Ascending aorta (tissue), 2 donors: ENCODE measurements at places on chromosomes 11 and 22.

- H3K27ac ChIP-seq, result no peak overlapping the region
- no peaks in the 10 kb centered on the region for H3K27me3 ChIP-seq
- no peak overlapping the region for H3K4me3 ChIP-seq
- no peaks in the 10 kb centered on the region for H3K4me1 ChIP-seq
- H3K36me3 ChIP-seq, result no peaks in the 10 kb centered on the region
Measured at GRCh38 chr11:128624269-128625175, 37.2 kb upstream of the ETS1 start.

- H3K27ac ChIP-seq, result no peak overlapping the region
- no peaks in the 10 kb centered on the region for H3K27me3 ChIP-seq
- H3K4me1 ChIP-seq, result no peaks in the 10 kb centered on the region
- DNase-seq, result no peak
Measured at GRCh38 chr11:102722821-102723220, 1.9 kb downstream of the MMP8 start.

DNA sequence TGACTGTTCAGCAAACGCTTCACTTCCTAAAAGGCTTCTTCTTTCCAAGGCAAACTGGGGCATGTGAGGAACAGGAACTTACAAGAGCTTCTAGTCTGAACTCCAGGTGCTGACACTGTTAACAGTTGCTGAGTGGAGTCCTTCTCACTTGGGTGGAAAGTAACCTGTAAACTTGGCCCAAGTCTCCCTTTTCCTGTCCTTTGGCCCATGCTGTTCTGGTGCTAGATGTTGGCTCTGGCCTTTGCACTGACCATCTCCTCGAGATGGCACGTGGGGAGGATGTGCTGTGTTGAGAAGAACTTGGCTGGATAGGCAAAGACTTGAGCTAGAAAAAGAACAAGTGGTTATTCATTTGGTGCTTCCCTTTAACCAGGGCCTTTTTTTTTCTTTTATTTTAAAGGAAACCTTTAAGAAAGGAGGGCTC is 53.6 kb downstream of the PTPRJ start:
- H3K27me3 ChIP-seq, result no peaks in the 10 kb centered on the region
- no peak overlapping the region for H3K27ac ChIP-seq
- no peaks in the 10 kb centered on the region for H3K36me3 ChIP-seq
- DNase-seq, result no peak
- peaks cover 2% of the 10 kb centered on the region for H3K4me1 ChIP-seq

GRCh38 chr11:35012467-35013191 is 96.2 kb downstream of the PDHX start:
- H3K4me3 ChIP-seq, result no peak overlapping the region
- H3K4me1 ChIP-seq, result no peaks in the 10 kb centered on the region
- no peak for DNase-seq
- H3K36me3 ChIP-seq, result no peaks in the 10 kb centered on the region
- H3K27me3 ChIP-seq, result no peaks in the 10 kb centered on the region
- H3K27ac ChIP-seq, result no peak overlapping the region

GRCh38 chr22:29016067-29016938 is 45.3 kb downstream of the C22orf31 start:
- no peaks in the 10 kb centered on the region for H3K27me3 ChIP-seq
- H3K4me1 ChIP-seq, result peaks cover 14% of the 10 kb centered on the region
- no peak overlapping the region for H3K4me3 ChIP-seq
- no peak overlapping the region for H3K27ac ChIP-seq
- DNase-seq, result no peak
- no peaks in the 10 kb centered on the region for H3K36me3 ChIP-seq

DNA sequence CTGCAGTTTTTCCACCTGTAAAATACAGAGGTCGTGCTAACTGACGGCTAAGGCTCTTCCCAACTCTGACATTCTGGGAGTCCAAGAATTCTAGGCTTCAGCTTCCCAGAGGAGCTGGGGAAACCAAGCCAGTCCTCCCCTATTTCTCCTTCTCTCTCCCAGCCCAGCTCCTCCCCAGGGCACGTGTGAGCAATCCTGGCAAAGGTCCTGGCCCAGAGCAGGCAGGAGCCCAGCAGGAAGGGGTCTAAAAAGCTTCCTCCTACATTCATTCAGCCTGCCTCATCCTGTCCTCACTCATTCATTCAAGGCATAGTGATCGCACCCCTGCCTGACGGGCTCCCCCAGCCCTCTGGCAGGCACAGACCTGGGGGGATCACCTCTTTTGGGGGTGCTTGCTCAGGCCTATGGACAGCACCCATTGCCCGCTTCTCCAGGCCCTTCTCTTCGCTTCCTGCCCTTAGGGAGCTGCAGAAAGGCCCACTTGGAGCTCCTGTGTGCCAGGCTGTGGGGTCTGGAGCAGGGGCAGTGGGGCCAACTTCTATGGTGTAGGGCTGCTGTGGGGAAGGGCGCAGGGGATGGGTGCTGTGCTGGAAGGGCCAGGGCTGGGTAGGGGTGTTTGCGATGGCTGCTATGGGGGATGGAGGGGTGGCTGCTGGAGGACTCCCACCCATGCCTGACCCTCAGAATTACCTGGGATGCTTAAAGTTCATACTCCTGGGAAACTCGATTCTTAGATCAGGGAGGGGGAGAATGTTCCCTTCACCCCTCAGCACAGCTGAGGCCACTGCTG is 9.8 kb downstream of the KCNC1 start:
- no peaks in the 10 kb centered on the region for H3K4me1 ChIP-seq
- no peak for DNase-seq
- no peak overlapping the region for H3K27ac ChIP-seq
- no peaks in the 10 kb centered on the region for H3K36me3 ChIP-seq
- no peaks in the 10 kb centered on the region for H3K27me3 ChIP-seq

DNA sequence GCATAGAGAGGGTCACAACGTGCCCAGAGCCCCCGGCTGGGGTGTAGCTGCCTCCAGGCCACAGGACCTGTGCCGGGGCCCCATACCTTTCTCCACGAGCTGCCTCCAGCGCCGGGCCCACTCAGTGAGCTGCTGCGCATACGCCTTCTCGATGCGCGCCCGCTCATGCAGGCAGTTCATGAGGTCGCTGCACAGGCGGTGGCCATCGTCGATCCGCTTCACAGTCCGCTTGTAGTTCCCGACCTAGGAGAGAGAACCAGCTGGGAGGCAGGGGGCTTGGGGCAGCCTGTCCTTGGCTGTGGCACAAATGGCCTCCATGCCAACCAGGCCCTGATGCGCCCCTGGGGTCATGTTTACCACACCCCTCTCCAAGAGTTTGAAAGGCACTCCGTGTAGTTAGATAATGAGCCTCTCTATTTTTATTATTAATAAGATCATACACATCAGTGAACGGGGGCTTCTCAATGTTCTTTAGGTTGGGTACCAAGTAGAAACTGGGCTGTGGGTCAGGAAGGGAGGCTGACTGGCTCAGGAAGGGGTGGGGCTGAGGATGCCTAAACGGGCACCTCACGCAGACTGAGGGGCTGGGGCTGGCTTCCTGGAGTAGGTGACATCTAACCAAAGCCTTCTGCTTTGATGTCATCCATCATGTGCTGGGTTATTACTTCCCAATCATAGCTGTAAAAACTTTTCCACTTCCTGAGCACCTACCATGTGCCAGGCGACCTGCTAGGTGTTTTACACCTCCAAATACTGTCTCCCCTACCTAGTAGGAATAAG is 36.5 kb upstream of the ARFGAP3 start:
- H3K27me3 ChIP-seq, result no peaks in the 10 kb centered on the region
- no peak overlapping the region for H3K27ac ChIP-seq
- H3K4me3 ChIP-seq, result no peak overlapping the region
- H3K36me3 ChIP-seq, result peaks cover 36% of the 10 kb centered on the region
- peaks cover 5% of the 10 kb centered on the region for H3K4me1 ChIP-seq

GRCh38 chr11:64477675-64478074 is 113.3 kb upstream of the SLC22A12 start:
- no peaks in the 10 kb centered on the region for H3K36me3 ChIP-seq
- no peak overlapping the region for H3K27ac ChIP-seq
- no peaks in the 10 kb centered on the region for H3K27me3 ChIP-seq
- no peaks in the 10 kb centered on the region for H3K4me1 ChIP-seq
- no peak overlapping the region for H3K4me3 ChIP-seq

GRCh38 chr11:72326151-72326848 is 82.3 kb upstream of the PHOX2A start:
- H3K27ac ChIP-seq, result no peak overlapping the region
- H3K4me3 ChIP-seq, result no peak overlapping the region
- peaks cover 5% of the 10 kb centered on the region for H3K36me3 ChIP-seq

GRCh38 chr11:27571154-27571810 is 64.7 kb upstream of the LIN7C start:
- no peak for DNase-seq
- no peak overlapping the region for H3K4me3 ChIP-seq

GRCh38 chr22:26321469-26321913 is 107.6 kb upstream of the ASPHD2 start:
- no peaks in the 10 kb centered on the region for H3K36me3 ChIP-seq
- H3K27ac ChIP-seq, result no peak overlapping the region
- no peak for DNase-seq
- no peak overlapping the region for H3K4me3 ChIP-seq
- H3K4me1 ChIP-seq, result no peaks in the 10 kb centered on the region
- H3K27me3 ChIP-seq, result no peaks in the 10 kb centered on the region

DNA sequence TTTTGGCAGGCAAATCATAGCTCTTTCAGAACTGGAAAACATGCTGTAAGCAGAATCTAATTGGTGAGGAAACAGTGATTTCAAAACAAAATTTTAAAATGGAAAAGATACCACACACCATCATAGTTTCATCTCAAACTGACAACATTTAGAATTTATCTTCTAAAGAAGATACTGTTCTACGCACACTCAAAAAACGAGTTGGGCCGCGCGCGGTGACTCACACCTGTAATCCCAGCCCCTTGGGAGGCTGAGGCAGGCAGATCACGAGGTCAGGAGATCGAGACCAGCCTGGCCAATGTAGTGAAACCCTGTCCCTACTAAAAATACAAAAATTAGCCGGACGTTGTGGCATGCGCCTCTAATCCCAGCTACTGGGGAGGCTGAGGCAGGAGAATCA is 44.2 kb upstream of the ADSL start:
- H3K36me3 ChIP-seq, result peaks cover 54% of the 10 kb centered on the region
- no peak for DNase-seq
- H3K27ac ChIP-seq, result no peak overlapping the region
- H3K27me3 ChIP-seq, result no peaks in the 10 kb centered on the region
- peaks cover 2% of the 10 kb centered on the region for H3K4me1 ChIP-seq

DNA sequence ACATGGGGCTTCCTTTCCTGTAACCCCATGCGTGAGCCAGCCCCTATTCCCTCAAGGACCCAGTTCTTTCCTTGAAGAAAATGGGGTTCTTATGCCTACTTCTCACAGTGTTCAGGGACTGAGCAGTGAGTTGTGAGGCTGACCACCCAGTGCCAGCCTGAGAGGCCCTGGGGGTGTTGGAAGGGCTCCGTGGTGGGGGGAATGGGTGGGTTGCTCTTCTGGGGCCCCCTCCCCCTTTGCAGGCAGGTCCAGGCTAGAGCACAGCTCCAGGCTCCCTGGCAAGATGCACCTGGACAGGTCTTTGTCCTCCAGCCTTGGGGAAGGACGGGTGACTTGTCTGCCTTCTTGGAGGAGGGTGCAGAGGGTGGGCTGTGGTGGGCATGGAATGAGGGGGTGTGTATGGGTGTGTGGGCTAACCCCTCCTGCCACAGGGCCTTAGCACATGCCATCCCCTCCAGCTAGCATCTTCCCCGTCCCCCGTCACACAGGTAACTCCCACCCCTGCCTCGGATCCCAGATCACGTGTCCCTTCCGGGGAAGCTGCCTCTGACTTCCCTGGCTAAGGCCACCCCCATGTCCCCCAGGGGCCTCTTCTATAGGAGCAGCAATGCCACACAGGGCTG is 64.6 kb downstream of the MYEOV start:
- H3K36me3 ChIP-seq, result no peaks in the 10 kb centered on the region
- no peak overlapping the region for H3K27ac ChIP-seq
- no peaks in the 10 kb centered on the region for H3K27me3 ChIP-seq
- peaks cover 2% of the 10 kb centered on the region for H3K4me1 ChIP-seq
- no peak for DNase-seq
- H3K4me3 ChIP-seq, result no peak overlapping the region

GRCh38 chr11:128720522-128720985 is 26.7 kb downstream of the FLI1 start:
- no peak for DNase-seq
- no peak overlapping the region for H3K4me3 ChIP-seq
- no peaks in the 10 kb centered on the region for H3K36me3 ChIP-seq
- H3K27me3 ChIP-seq, result no peaks in the 10 kb centered on the region

DNA sequence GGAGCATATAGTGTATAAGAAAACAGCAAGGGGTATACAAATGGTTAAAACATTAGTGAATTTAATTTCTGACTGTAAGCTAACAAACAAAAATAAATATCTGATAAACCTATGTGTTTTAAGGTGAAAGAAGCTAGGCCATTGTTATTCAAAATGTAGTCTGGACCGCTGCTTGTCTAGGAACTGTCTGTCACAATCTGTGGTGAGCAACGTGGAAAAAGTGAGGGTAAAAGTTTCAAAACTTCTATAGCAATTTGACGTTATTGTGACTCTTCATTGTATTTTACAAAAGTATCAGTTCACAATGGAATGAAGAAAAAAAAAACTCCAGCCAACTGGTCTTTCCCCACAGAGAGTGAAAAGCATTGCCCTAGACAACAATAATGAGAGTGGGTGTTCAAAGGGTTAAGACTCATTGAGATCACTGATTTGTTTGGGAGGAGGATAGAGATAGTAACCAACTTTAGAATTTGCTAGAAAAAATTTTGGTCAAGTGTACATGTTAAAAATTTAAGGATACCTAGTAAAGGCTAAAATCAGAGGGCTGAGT is 79.1 kb downstream of the UVRAG start:
- no peaks in the 10 kb centered on the region for H3K27me3 ChIP-seq
- H3K4me1 ChIP-seq, result no peaks in the 10 kb centered on the region
- no peak overlapping the region for H3K4me3 ChIP-seq
- H3K36me3 ChIP-seq, result peaks cover 3% of the 10 kb centered on the region
- DNase-seq, result no peak

GRCh38 chr22:48934446-48934845 is 893.2 kb downstream of the BRD1 start:
- no peak overlapping the region for H3K27ac ChIP-seq
- no peaks in the 10 kb centered on the region for H3K36me3 ChIP-seq
- no peaks in the 10 kb centered on the region for H3K27me3 ChIP-seq

GRCh38 chr11:77026221-77026620 is 8.0 kb upstream of the B3GNT6 start:
- H3K27ac ChIP-seq, result no peak overlapping the region
- H3K36me3 ChIP-seq, result no peaks in the 10 kb centered on the region
- no peak overlapping the region for H3K4me3 ChIP-seq
- H3K4me1 ChIP-seq, result no peaks in the 10 kb centered on the region

DNA sequence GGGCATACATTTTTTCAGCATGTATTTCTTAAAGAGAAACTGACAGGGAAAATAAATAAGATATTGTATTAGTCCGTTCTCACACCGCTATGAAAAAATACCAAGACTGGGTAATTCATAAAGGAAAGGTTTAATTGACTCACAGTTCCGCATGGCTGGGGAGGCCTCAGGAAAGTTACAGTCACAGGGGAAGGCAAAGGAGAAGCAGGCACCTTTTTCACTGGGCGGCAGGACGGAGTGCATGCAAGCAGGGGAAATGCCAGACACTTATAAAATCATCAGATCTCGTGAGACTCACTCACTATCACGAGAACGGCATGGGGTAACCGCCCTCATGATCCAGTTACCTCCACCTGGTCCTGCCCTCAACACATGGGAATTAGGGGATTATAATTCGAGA is 44.2 kb downstream of the PPFIA1 start:
- no peaks in the 10 kb centered on the region for H3K4me1 ChIP-seq
- H3K27me3 ChIP-seq, result no peaks in the 10 kb centered on the region
- DNase-seq, result no peak
- H3K4me3 ChIP-seq, result no peak overlapping the region
- H3K36me3 ChIP-seq, result peaks cover 4% of the 10 kb centered on the region
